Lower lobe of right lung (tissue), 2 donors: ENCODE measurements at places on chromosomes 1 and 21. TPM values are rescaled to one million over a fixed set of nuclear protein-coding genes. Genes with fewer than 3 reads are reported as not detected.

The CLCA1 gene
- total RNA-seq = not detected

The C8B gene
- 1.2 TPM for total RNA-seq

- no peaks in the 10 kb centered on the region for H3K36me3 ChIP-seq
- H3K4me3 ChIP-seq = no peak overlapping the region
- DNase-seq = no peak
- peaks cover 7% of the 10 kb centered on the region for H3K4me1 ChIP-seq
- no peak overlapping the region for H3K27ac ChIP-seq
Observed at GRCh38 chr1:204878621-204879234, 8.1 kb downstream of the NFASC start.

The TEKT2 gene
- 9.3 TPM for total RNA-seq

DNA sequence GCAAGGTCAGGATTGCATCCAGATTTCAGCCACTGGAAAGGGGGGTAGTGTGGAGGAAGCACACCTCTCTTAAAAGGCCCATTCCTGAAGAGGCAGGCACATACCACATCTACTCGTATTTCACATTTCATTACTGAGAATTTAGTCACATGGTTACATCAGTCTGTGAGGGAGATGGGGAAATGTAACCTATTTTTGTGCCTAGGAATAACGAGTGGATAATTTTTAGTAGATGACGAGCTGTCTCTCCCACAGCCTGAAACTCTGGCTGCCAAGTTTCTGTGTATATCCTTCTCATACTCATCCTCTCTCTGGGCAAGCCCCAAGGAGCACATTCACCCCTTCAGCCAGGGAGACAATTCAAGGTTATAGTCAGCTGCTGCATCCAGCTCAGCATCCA is 10.3 kb upstream of the C21orf91 start:
- no peak for DNase-seq
- H3K36me3 ChIP-seq = no peaks in the 10 kb centered on the region
- H3K27me3 ChIP-seq = no peaks in the 10 kb centered on the region

The APOBEC4 gene
- total RNA-seq = 3.0 TPM

DNA sequence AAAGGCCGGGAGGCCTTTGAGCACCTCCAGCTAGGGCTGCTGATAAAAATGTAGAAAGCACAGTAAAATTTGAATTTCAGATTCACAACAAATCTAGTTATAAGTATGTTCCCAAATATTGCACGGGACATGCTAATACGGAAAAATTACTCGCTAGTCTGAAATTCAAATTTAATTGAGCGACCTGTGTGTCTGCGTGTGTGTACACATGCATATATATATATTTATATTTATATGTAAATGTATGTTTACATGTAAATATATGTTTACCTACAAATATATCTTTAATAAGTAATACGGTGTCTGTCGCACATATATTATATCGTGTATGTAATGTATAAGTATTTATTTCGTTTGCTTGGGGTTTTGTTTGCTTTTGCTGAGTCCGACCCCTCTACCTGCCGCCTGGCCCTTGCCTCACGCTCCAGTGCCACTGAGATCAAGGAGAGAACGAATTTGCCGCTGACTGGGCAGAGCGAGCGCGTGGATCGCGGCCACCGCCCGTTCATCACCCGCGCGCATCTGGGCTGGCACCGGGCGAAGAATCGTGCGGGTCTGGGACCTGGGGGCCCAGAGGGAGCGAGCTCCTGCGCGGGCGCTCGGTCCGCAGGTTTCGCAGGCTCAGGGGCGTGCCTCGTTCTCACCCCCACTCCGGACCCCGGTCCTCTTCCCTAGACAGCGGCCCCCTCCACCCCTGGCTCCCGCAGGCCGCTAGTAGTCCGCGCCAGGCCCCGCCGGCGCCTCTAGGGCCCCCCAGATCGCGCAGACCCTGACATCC is 534 bp upstream of the WRAP73 start:
- no peak overlapping the region for H3K27ac ChIP-seq
- DNase-seq = no peak
- H3K36me3 ChIP-seq = peaks cover 26% of the 10 kb centered on the region
- H3K4me1 ChIP-seq = peaks cover 40% of the 10 kb centered on the region
- peaks cover 51% of the 10 kb centered on the region for H3K27me3 ChIP-seq

- H3K4me1 ChIP-seq = peaks cover 7% of the 10 kb centered on the region
- no peaks in the 10 kb centered on the region for H3K36me3 ChIP-seq
- no peak for DNase-seq
- H3K4me3 ChIP-seq = no peak overlapping the region
- no peak overlapping the region for H3K27ac ChIP-seq
Observed at GRCh38 chr1:14915356-14916054, 238.0 kb upstream of the TMEM51 start.

- H3K27ac ChIP-seq = peak overlapping the region; percentile 36
- no peaks in the 10 kb centered on the region for H3K36me3 ChIP-seq
- H3K27me3 ChIP-seq = no peaks in the 10 kb centered on the region
Observed at GRCh38 chr1:44035726-44036408, 4.6 kb upstream of the SLC6A9 start.

GRCh38 chr1:44170281-44170823 is 28.9 kb upstream of the KLF18 start:
- no peak overlapping the region for H3K27ac ChIP-seq
- no peaks in the 10 kb centered on the region for H3K4me1 ChIP-seq
- no peak for DNase-seq
- H3K27me3 ChIP-seq = no peaks in the 10 kb centered on the region
- H3K36me3 ChIP-seq = no peaks in the 10 kb centered on the region
- no peak overlapping the region for H3K4me3 ChIP-seq

DNA sequence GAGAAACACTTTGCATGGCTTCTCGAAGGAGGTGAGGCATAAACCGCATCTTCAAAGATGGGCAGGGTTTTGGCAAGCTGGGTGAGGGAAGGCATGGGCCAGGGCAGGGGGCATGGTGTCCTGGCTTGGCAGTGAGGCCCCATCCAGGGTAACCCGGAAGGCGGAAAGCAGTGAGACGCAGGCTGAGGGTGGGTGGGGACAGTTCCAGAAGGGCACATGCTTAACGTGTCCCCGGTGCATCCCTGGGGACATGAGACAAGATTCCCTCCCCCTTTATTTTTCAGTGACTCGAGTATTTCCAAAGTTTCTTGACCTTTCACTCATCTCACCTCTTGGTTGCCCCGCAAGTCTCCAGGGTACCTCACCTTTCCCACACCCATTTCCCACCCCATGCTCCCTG is 122.8 kb upstream of the SLC25A33 start:
- H3K27ac ChIP-seq = no peak overlapping the region
- no peaks in the 10 kb centered on the region for H3K27me3 ChIP-seq
- peaks cover 30% of the 10 kb centered on the region for H3K4me1 ChIP-seq
- H3K4me3 ChIP-seq = no peak overlapping the region

The CD101 gene
- total RNA-seq = 105 TPM

DNA sequence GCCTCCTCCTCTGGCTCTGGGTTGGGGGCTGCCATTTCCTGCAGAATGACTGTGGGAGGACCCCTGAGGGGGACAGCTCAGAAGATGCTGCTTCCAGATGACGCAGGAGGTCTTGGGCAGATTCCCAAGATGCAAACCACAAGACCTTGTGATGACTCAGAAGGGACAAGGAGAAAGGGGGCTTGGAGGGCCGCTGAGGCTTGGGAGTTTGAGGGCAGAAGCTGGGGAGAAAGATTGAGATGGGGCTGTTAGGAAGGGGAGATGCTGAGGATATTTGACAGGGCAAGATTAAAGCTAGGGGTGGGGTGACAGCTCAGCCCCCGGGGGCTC is 7.5 kb downstream of the PTPRU start:
- H3K36me3 ChIP-seq = no peaks in the 10 kb centered on the region
- no peaks in the 10 kb centered on the region for H3K27me3 ChIP-seq
- H3K27ac ChIP-seq = no peak overlapping the region
- H3K4me3 ChIP-seq = no peak overlapping the region

The OLFM3 gene
- total RNA-seq = not detected

DNA sequence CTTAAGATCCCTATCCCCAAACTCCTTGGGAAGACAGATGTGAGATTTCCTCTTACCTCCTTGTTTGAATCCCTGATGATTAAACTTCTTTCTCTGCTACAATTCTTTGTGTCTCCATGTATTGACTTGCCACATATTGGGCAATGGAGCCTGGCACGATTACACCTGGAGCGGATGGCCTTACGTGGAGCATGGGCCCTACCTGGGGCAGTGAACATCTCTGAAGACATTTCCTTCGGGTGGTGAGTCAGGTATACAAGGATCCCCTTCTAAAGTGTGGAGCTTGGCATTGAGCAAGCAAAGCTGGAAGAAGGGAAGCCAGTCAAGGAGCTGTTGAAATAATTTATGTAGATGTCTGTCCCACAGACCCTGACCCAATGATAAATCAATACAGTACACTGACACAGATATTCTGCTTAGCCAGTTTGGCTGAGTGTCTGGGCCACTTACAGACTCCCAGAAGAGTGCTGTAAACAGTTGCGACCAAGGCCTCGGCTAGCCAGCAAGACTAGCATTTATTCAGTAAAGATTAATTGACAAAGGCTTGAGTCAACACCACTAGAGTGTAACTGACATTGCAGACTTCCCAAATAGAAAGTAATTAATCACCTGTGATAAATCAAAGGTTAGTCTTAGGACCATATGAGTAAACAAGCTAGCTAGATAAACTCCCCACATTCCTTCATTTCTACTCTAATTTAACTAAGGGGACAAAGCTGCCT is 83.1 kb upstream of the KCNK1 start:
- DNase-seq = no peak
- H3K27me3 ChIP-seq = no peaks in the 10 kb centered on the region
- no peaks in the 10 kb centered on the region for H3K36me3 ChIP-seq

- H3K4me3 ChIP-seq = no peak overlapping the region
- no peaks in the 10 kb centered on the region for H3K36me3 ChIP-seq
- no peaks in the 10 kb centered on the region for H3K27me3 ChIP-seq
- H3K4me1 ChIP-seq = no peaks in the 10 kb centered on the region
Observed at GRCh38 chr21:46129846-46130651, 25.3 kb downstream of the FTCD start.

DNA sequence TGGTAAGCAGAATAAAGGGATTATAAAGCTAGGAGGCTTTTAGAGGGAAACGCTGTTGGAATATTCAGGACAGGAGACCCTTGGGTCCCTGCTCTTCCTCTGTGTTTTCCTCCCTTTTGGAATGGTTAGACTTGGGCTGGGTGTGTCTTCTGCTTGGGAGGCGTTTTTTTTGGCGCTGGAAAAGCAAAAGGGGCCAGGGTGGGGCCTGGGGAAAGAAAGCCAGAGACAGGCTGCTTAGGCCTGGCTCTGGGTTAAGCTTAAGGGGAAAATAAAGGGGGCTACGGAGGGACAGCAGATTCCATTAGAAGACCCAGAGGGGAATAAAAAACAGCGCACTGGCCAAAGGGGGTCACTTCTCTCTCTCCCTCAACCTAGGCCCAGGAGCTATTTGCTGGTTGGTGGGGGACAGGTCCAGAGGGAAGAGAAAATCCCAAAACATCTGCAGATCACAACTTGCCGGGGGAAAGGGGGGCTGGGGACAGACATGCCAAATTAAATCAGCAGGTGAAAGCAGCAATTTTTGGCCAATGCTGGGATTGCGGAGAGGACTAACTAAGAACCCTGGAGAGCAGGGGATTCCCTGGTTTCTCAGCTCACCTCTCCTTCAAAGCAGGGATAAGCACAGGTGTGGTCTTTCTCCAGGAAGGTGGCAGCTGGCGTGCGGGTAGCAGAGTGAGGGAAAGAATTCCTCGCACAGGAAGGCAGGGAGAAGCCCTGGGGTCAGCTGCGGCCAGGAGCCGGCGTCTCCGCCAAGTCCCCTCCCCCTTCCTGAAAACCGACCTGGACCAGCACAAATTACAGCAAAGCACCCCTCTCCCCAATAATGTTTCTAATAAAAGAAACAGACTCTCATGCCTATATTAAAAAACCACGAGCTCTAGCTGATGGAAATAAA is 82.2 kb upstream of the AK4 start:
- peaks cover 58% of the 10 kb centered on the region for H3K4me1 ChIP-seq
- H3K36me3 ChIP-seq = no peaks in the 10 kb centered on the region
- H3K27ac ChIP-seq = peak overlapping the region; percentile 100

- no peak overlapping the region for H3K4me3 ChIP-seq
- DNase-seq = no peak
- no peaks in the 10 kb centered on the region for H3K4me1 ChIP-seq
- no peak overlapping the region for H3K27ac ChIP-seq
- no peaks in the 10 kb centered on the region for H3K36me3 ChIP-seq
Observed at GRCh38 chr1:103363008-103363365, 162.5 kb upstream of the RNPC3 start.

DNA sequence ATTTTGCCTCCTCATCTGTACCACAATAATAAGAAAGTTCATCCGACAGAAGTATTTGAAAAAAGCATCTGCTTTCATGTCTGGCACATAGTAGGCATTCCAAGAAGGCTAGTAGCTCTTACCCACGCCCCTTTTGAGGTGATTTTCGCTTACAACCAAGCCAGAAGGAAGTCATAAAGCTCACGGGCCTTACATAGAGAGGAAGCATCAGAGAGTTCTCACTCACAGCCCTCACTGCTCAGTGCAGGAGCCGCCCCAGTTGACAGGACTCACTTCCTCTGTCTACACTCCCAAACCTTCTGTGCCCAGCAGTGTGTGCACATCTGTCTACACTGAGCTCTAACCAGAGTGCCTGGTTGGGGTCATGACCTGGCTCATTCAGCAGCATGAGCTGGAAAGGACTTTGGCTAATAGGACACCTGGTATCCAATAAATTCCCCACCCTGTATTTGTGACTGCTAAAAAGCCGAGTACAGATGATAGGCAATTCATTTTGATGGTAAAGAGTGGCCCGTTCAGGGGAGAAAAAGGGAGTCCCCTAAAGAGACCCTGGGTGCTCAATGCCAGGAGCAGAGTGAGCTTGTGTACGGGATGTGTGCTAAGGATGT is 36.8 kb upstream of the DUSP10 start:
- H3K4me1 ChIP-seq = peaks cover 36% of the 10 kb centered on the region
- H3K27me3 ChIP-seq = no peaks in the 10 kb centered on the region
- peak overlapping the region; percentile 38 for H3K27ac ChIP-seq
- no peaks in the 10 kb centered on the region for H3K36me3 ChIP-seq

DNA sequence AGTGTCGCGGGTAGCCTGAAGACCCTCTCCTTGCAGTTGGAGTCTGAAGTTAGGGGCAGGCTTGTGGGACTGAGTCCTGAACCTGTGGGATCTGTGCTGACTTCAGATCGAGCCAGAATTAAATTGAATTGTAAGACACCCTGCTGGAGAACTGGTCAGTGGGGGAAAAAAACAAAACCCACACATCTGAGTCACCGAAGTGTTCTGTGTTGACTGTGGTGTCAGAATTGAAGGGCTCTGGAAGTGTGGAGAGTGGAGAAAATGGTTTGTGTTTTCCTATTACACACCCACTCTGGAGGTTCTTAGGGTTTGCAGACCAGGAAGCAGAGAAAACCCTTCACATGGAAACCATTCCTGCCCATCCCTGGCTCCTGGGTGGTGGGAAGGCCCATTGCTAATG is 209.5 kb upstream of the GALNT2 start:
- H3K4me1 ChIP-seq = no peaks in the 10 kb centered on the region
- H3K27ac ChIP-seq = no peak overlapping the region
- H3K4me3 ChIP-seq = no peak overlapping the region

GRCh38 chr1:39677645-39678044 is 5.7 kb upstream of the NT5C1A start:
- H3K36me3 ChIP-seq = no peaks in the 10 kb centered on the region
- no peak for DNase-seq
- H3K27ac ChIP-seq = no peak overlapping the region
- peaks cover 5% of the 10 kb centered on the region for H3K27me3 ChIP-seq
- peaks cover under 1% of the 10 kb centered on the region for H3K4me1 ChIP-seq
- H3K4me3 ChIP-seq = no peak overlapping the region
